EL (cell line): ENCODE measurements at places on chromosomes 4 and X.

- no peak for DNase-seq
Measured at GRCh38 chrX:85897362-85898126, 149.8 kb downstream of the CHM start.

GRCh38 chr4:90845777-90846176, 718.6 kb downstream of the CCSER1 start:
- no peak for DNase-seq

- DNase-seq, result no peak
Measured at GRCh38 chr4:10054571-10055041, 33.3 kb upstream of the SLC2A9 start.

- DNase-seq, result peak; percentile 83
Measured at GRCh38 chr4:41632481-41633073, 94.6 kb downstream of the LIMCH1 start.

DNA sequence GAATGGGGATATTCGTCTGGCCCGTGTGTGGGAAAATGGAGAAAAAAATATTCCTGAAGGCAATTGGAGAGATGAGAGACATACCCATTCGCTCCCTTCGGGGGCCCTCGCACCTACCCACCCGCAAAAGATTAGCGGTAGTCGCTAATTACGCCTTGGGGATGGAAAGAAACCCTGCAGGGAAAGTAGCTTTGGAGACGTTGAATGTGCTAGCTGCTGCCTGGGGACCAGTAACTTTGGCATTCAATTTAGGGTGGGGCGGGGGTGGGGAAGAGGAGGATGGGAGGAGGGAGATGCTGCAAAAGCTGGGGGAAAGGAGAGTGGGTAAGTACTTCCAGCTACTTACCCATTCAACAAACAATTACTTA, 407 bp upstream of the ZC4H2 start:
- DNase-seq, result no peak

DNA sequence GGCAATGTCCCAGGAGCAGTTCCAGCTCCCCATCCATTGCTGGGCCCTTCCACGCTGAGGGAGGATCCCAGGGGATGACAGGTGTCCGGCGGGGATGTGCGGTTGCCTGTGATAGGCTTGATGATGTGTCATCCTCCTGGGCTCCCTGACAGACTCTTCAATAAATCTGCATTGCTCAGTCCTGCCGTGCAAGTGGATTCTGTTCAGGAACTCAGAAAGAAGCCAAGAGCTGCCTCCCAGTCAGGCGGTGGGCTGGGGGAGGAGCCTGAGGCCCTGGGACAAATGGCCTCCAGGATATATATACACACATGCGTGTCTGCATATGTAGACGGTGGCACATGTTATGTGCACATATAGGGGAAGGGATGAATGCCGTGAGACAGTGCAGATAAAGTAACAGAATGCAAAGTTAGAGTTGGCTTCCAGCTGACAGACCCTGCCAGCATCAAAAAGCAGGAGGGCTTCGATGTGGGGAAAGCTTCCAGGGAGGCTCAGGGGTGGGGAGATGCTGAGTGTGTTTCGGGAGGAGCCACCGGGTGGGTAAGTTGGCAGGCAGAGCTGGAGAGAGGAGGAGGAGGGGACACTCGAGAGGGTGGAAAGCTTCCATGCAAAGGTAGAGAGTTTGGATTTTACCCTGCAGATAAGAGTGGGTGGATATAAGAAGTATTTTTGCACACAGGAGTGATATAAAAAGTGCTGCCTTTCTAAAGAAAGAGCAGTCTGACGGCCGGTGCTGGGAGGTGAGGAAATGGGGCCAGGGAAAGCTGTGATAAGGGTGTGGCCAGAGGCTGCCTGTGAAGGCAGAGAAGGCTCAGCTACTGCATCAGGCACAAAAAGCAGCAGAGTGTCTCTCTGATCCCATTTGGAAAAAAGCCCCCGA, 28.5 kb upstream of the CRMP1 start:
- DNase-seq, result no peak
